ENCODE measurements at places on chromosomes 16 and 17.

GRCh38 chr17:74542166-74542565 is 3.7 kb downstream of the CD300C start:
- DNase-seq = no peak

- no peak for DNase-seq
Observed at GRCh38 chr17:34206569-34206968, 48.5 kb upstream of the CCL2 start.

- DNase-seq = no peak
Observed at GRCh38 chr16:83021045-83021444, 394.3 kb downstream of the CDH13 start.

DNA sequence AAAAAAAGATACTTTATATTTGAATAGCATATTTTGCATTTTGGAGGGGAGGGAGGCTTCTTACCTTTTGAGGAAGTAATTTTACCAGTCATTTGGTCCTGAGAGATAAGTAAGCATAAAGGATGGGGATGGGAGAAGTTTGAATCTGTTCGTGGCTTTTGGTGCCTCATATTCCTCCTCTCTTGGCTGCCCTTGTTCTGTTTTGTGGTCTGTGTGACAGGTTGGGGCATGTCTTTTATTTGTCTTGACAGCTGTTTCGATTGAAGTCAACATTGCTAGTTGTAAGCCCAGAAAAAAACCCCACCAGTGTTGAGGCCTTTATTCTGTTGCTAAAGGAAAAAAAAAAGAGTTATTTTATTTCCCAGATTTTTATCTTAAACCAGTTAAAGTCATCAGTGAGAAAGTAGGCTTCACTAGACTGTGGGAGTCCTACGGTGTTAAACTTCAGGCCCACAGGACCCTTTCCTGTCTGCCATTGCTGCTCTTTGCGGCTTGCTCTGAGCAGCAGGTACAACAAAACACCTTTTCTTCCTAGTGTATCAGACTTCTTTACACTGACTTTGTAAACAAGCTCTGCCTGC is 11.4 kb downstream of the SLC7A6 start:
- peak; percentile 64 for DNase-seq

GRCh38 chr16:63426275-63426870 is 1390.1 kb upstream of the CDH8 start:
- no peak for DNase-seq

GRCh38 chr16:67268136-67268579 is 11.2 kb upstream of the PLEKHG4 start:
- DNase-seq = no peak

GRCh38 chr17:601926-602303 is 112.7 kb downstream of the VPS53 start:
- DNase-seq = no peak

DNA sequence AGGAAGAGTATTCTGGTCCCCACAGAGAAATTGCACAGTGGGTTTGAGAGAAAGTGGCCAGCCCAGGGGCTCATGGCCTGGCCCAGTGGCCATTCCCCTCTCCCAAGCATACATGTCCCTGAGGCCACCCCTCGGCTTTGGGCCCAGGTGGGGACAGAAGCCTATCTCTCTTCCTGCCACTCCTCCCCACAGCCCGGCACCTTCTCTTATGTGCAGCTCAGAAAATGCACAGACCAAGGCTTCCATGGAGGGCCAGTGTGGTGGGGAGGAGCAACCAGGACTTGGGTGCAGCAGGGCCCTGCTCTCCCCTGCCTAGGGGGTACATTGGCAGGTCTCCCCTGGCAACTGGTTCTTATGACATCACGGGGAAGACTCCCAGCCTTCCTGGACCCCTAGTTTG is at the start of gene C16orf90:
TSS of gene C16orf90 (minus strand) at position 314 of the 400 bp plus-strand sequence. CDS start at position 246, 68 bp downstream.
- no peak for DNase-seq

DNA sequence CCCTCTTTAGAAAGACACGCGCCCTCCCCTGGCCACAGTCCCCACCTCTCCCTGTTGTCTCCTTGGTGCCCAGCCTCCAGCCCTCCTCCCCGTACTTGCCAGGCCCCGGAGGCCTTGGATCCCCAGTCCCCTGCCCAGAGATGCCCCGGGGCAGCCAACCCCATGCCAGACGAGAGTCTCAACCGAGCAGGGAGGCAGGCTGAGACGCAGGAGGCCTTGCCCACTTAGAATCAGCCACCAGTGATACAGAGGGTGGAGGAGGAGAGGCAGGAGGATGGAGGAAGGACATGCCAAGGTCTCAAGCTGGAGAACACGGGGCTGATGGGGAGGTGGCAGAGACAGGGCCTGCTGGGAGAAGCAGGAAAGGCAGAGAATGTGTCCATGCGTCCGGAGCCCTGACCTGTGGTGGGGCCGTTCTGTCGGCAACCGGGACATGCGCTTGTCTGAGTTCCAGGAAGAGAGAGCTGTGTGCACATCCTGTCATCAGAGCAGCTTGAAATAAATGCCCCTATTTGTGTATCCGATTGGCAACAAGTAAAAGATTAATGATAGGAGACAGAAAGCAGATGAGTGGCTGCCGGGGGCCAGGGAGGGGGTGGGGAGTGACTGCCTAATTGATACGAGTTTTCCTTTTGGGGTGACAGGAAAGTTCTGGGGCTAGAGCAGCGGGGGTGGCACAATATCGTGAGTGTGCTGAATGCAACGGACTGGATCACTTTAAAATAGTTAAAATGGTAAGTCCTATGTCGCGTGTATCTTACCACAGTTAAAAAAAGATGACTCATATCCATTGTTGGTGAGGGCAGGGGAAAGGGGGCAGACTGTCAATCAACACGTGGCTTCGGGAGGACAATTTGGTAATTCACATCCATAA is 44.7 kb upstream of the MEAK7 start:
- no peak for DNase-seq

- DNase-seq = no peak
Observed at GRCh38 chr17:79224903-79225302, 150.3 kb downstream of the ENGASE start.

- DNase-seq = no peak
Observed at GRCh38 chr17:69812240-69812837, 262.7 kb upstream of the KCNJ16 start.

- no peak for DNase-seq
Observed at GRCh38 chr17:74530831-74531150, 484 bp downstream of the CD300LB start.

- DNase-seq = no peak
Observed at GRCh38 chr17:41029633-41030245, at the start of gene KRTAP1-4. Gene KRTAP1-4 (minus strand): TSS chr17:41030195. CDS start chr17:41030078, 117 bp downstream.

- no peak for DNase-seq
Observed at GRCh38 chr17:18277076-18277475, 16.6 kb downstream of the MIEF2 start.
